Skeletal muscle cell (primary cell): ENCODE measurements at places on chromosomes 1 and 21.
A peak's percentile ranks its signal among the peaks of the same experiment; 100 is the strongest.

DNA sequence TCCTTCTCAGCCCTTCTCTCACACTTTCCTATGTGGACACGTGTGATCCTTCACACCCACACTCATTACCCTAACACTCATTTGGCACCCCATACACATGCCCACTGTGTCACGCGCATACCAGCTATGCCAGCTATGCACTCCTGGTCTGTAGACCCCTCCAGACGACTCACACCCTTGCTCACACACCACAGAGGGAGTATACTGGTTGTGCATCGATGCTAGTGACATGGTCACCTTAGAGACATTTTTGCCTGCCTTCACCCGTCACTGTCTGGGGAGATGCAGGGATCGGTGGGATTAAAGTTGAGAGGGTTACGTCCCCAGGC is 8.3 kb upstream of the PPM1J start:
- DNase-seq, result no peak

- DNase-seq, result no peak
Observed at GRCh38 chr1:2086446-2087078, 36.4 kb downstream of the PRKCZ start.

- no peak for DNase-seq
Observed at GRCh38 chr1:151802372-151802771, 2.8 kb downstream of the LINGO4 start.

DNA sequence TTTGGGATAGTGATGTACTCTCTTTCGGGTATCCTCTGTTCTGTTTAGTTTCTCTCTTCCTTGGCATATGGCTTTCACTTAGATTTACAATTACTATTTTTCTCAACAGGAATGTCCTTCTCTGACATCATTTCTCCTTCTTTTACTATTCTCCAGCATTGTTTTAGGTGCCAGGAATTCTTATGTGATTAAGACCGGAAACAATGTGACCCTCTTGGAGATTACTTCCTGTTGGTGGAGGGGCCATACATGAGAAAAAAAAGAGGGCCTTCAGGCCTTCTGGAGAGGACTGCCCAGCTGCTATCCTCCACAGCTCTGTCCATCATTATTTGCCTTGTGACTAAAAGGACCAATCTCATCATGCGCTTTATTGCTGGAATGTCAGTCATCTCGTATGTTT is 50.4 kb upstream of the ADAMTS5 start:
- no peak for DNase-seq

- DNase-seq, result peak; percentile 13
Observed at GRCh38 chr1:216643176-216643575, 80.1 kb downstream of the ESRRG start.

DNA sequence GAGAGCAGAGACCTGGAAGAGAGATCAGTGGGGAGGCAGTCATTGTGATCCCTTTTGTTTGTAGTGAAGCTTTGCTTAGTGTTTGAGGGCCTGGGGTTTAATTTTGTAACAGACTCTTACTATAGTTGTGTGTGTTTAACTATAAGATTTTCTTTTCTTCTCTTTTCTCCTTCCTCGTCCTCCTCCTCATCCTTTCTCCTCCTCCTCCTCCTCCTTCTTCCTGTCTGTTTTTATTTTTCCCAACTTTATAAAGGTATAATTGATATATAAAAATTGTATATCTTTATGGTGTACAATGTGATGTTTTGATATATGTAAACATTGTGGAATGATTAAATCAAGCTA is 71.2 kb upstream of the MACF1 start:
- no peak for DNase-seq

GRCh38 chr1:37868466-37868865 is 9.1 kb upstream of the MTF1 start:
- DNase-seq, result no peak
